Smooth muscle cell of bladder (primary cell): ENCODE measurements at places on chromosomes 3 and 15. TPM values are rescaled to one million over a fixed set of nuclear protein-coding genes. Genes with fewer than 3 reads are reported as not detected.

The GPR62 gene
- total RNA-seq, result under 0.01 and 0.09 TPM in 2 replicates

The FGF12 gene
- 0.09 TPM in 1 of 2 replicates, not detected in the other for total RNA-seq

The LDHAL6B gene
- not detected in 2 replicates for total RNA-seq

The CX3CR1 gene
- total RNA-seq, result under 0.01 TPM in 1 of 2 replicates, not detected in the other

The RASL12 gene
- 3.1 and 6.5 TPM in 2 replicates for total RNA-seq

The CELSR3 gene
- 1.00 and 1.6 TPM in 2 replicates for total RNA-seq

The CPLX3 gene
- not detected in 2 replicates for total RNA-seq

The NR2E3 gene
- 0.14 and 0.18 TPM in 2 replicates for total RNA-seq

The THOC7 gene
- 45.6 and 49.8 TPM in 2 replicates for total RNA-seq

The A4GNT gene
- total RNA-seq, result not detected in 2 replicates

The CAND2 gene
- total RNA-seq, result 3.1 and 3.2 TPM in 2 replicates

The DAZL gene
- total RNA-seq, result not detected in 2 replicates

The LRTM1 gene
- total RNA-seq, result not detected in 2 replicates

The WDR93 gene
- total RNA-seq, result under 0.01 and 0.14 TPM in 2 replicates

The CHSY1 gene
- 43.1 and 59.3 TPM in 2 replicates for total RNA-seq

The AGBL1 gene
- total RNA-seq, result not detected in 2 replicates

The NRROS gene
- 0.28 and 0.46 TPM in 2 replicates for total RNA-seq

The PSMA4 gene
- 130 and 168 TPM in 2 replicates for total RNA-seq

The CCRL2 gene
- total RNA-seq, result under 0.01 and 0.09 TPM in 2 replicates

The TMEM87A gene
- 41.0 and 44.0 TPM in 2 replicates for total RNA-seq

The SLC22A14 gene
- under 0.01 and 0.18 TPM in 2 replicates for total RNA-seq

The CLDN11 gene
- total RNA-seq, result 563 and 624 TPM in 2 replicates

The HRG gene
- total RNA-seq, result under 0.01 TPM in 1 of 2 replicates, not detected in the other

The SENP7 gene
- 7.9 and 10.7 TPM in 2 replicates for total RNA-seq

The PLCB2 gene
- total RNA-seq, result under 0.01 and 0.18 TPM in 2 replicates

The ARHGAP11A gene
- 4.8 and 6.0 TPM in 2 replicates for total RNA-seq

The NKIRAS1 gene
- total RNA-seq, result 8.0 and 13.1 TPM in 2 replicates

The SAMD7 gene
- total RNA-seq, result not detected in 2 replicates

The PRRT3 gene
- total RNA-seq, result 1.6 and 2.1 TPM in 2 replicates
